ENCODE measurements at places on chromosomes 11 and 22.

- no peak for DNase-seq
Observed at GRCh38 chr11:37533830-37534229, 935.8 kb upstream of the RAG2 start.

DNA sequence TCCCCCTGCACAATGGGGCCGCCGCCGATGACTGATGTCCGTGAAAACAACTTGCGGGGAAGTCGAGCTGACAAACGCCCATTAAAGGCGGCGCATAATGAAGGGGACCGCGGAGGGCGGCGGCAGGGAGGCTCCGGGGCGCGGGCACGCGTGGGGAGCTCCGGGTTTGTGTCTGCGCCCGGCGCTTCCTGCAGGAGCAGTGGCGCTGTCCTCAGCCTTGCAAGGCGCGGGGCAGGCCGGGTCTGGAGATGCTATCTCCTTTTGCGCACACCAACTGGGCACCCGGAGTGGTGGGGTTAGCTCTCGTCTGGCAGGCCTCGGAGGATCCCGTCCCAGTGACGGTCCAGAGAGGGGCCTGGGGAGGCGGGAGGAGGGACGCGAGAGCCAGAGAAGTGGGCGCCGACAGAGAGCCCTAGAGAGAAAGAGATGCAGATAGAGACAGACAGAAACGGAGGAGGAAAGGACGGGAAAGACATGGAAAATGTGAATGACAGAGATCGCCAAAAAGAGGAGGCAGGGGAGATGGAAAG is 390 bp upstream of the FGF3 start:
- no peak for DNase-seq

DNA sequence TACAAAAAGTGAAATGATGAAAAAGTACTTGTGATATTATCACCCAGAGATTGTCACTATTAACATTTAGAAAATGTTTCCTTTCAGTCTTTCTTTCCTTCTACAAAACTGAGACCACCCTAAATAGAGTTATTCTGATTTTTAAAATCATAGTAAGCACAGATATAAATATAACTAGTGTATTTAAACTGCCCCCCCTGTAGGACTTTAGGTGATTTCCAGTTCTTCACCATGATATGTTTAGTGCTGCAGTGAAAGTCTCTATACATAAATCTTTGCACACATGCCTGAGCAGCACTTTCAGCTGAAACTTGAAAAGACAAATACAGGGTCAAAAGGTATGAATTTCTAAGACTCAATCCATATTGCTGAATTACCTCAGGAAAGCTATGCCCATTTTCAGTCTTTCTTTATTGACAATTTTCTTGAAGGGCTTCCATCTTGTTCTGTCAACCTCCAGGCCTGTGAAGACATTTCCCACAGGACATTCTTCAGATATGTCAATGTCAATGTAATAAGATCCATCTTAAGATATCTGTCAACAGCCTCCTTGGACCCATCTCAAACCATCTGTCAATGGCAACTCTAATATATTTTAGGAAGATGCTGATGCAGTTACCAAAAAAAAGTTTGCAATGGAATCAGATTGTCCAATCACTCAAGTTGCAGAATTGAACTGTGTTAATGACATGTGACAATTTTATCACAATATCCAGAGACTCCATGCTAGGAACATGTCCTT is 30.8 kb upstream of the LDLRAD3 start:
- DNase-seq = no peak

DNA sequence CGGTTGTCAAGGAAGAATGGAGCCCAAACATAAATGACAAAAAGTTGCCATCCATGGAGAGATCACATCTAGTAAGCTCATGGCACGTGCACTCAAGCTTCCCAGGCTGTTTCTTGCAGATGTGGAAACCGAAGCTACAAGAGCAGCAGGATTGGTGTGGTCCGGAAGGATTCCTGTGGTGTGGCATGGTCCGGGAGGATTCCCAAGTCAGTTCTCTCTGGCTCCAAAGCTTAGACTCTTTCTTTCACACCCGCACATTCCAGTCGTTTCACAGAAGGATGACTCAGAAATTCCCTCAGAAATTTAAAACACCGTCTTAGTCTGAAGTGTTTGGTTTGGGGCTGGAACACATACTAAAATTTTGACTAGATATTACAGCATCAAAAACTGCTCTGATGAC is 78.0 kb upstream of the DRD2 start:
- no peak for DNase-seq

DNA sequence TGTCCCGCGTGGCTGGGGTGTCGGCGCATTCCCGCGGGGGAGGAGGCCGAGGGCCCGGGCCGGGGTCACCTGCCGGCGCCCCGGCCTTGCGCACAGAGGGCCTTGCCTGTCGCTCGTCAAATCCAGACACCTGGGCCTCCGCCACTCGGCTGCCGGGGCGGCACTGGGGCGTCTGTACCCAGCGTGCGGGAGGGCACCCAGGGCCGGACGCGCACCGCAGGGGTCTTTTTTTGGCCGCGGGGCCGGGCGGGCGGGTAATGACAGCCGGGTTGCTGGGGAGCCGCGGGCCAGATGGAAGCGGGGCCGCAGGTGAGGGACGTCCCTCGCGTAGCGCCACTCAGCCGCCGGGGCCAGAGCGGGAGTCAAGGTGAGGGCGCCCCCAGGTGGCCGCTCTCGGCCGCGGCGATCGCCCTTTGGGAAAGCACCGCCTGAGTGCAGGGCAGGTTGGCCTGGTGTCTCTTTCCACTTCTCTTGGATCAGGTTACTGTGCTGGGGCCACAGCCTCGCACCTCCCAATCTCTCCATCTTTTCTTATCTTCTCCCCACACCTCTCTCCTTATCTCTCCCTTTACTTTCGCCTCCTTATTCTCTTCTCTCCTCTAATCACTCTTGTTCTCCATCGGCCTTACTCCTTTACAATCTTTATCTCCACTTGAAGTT is 3.5 kb downstream of the PHLDB1 start:
- peak; percentile 80 for DNase-seq

DNA sequence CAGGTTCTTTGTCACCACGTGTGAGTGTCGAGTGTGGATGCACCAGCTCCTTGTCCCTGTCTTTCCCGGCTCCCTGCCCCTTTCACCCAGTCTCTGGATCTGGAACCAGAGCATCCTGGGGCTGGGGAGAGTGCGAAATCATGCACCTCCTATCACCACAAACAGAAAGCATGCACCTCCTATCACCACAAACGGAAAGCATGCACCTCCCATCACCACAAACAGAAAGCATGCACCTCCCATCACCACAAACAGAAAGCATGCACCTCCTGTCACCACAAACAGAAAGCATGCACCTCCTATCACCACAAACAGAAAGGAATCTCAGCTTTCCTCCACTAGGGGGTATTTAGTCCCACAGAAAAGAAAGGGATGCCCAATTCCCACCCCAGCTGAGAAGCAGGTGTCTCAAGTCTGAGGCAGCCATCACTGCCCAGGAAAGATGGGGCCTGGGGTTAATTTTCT is 5.9 kb upstream of the GLB1L3 start:
- no peak for DNase-seq

- no peak for DNase-seq
Observed at GRCh38 chr11:108732395-108732794, 67.5 kb downstream of the DDX10 start.

DNA sequence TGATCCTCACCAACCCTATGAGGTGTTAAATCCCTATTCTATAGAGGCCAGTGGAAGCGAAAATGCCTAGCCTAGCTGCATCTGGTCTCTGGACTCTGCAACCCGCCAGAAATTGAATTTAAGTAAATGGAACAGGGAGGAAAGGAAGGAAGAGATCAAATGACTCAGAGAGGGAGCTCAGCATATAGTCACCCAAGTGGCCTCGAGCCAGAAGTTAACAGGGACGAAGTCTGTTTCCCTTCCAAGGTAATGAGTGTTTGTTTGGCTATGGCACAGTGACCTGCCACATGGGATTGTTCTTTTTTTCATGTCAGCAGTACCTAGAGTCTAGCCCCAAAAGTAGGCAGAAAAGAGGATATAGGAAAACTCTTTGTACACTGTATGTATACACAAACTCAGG is 66.3 kb downstream of the PAK1 start:
- DNase-seq = no peak

DNA sequence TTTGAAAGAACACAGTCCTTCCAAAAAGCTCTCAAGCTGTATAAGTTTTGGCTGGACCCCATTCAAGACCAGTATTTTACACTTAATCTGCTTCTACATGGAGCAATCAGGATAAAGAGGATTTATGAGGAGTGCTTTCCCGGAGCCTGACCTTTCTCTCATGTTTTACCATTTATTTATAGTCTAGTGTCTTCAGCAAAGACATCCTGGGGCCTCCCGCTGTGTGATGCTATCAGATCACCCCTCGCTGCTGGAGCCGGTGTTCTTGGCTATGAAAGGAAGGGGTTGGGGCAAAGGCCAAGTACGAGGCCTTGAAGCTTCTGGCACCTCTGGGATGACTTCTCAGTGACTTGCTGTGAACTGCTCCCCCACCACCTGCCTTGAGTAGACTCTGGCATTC is 189.6 kb downstream of the ADAMTS15 start:
- DNase-seq = no peak

DNA sequence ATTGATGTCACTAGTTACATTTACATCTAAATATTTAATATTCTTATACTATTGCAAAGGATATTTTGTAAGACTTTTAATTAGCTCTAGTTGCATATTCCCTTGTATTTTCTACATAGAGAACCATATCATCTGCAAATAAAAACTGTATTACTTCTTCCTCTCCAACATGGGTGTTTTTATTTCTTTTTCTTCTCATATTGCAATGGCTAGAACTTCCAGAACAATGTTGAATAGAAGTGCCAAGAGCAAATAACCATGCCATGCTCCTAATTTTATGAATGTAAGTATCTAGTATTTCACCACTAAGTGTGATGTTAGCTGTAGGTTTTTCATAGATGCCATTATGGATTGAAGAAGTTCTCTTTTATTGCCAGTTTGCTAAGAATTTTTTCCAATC is 321.8 kb upstream of the NCAM1 start:
- no peak for DNase-seq

DNA sequence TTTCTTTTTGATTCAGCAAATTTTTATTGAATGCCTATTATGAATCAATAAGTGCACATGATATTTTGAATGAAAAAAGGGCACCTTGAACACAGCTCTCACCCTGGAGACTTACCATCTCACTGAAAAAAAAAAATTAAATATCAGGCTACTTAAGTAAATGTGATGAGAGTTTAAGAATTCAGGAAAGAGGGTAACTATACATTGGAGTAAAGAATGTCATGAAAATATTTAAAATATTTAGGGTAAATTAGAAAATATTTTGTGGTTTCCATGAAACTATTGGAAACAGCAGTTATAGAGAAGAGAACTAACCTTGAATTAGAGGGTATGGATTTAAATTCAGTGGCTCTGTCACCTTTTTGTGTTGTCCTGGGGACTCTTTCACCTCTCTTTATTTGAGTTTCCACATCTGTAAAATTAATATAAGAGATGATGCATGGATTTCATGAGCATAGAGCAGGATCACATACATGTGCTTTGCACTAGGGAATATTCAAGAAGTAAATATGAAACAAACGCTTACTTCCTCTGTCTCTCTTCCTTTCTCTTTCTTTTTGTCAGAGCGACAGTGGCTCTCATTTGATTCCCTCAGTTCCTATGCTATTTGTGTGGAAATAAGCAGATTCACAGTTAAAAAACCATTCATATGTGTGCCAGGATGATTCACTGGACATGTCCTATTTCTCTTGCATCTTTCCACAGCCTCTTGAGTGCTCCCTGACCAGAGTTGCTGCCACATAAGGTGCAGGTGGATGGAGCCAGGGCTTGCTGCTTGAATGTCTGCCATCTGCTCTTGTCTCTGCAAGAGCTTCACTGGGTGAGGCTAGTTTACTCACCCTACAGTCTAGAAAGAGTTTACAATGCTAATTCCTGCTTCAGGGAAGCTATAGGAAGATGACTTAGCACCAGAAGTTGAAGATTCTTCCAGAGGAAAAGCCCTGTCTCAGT is 533.1 kb downstream of the ETS1 start:
- DNase-seq = no peak

DNA sequence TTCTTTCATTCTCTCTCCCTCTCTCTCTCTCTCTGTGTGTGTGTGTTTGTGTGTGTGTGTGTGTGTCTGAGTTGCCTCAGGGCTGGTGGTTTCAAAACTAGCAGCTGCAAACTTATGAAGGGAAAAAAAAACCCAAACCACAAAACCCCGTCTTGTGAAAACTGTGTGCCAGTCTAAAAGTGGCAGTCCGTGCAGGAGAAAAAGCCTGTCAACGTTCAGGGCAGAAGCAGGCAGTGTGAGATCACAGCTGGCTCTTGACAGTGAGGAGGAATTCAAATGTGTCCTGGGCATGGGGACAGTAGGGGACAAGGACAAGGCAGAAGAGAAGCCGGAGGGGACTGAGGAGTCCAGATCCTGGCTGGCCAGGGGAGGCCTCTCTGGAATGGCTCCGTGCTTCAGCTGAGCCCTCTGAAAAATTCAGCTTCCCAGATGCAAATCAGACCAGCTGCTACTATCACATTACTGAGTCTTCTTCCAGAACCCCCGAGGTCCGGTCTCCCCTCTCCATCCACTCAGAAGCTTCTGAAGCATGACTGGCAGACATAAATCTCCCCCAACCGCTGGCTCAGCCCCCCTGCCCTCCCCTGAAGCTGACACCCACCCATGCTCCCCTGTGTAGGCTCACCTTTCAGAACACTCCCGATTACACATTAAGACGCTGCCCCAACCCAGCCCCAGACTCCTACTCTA is 31.9 kb downstream of the FLI1 start:
- DNase-seq = peak; percentile 51

DNA sequence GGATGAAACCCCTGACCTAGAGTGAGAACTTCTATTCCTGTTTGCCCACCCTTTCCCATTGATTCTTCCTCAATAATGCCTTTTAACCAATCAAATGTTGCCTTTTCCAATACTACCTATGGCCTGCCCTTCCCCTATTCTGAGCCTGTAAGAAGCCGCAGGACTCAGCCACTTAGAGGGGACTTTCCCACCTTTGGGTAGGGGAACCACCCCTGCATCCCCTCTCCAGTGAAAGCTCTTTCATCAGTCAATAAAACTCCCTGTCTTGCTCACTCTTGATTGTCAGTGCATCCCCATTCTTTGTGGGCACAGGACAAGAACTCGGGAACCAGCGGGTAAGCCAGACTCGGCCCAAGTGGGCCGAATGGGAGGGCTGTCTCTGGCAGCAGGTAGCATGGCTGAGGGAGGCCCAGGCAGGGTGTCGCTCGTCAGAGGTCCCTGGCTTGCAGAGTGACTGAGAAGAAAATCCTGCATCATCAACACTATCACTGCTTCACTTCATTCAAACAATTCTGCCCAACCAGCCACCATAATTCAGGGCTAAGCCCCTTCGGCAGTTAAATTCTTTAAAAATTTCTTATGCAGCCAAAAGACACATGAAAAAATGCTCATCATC is 30.4 kb downstream of the LDHAL6A start:
- no peak for DNase-seq

DNA sequence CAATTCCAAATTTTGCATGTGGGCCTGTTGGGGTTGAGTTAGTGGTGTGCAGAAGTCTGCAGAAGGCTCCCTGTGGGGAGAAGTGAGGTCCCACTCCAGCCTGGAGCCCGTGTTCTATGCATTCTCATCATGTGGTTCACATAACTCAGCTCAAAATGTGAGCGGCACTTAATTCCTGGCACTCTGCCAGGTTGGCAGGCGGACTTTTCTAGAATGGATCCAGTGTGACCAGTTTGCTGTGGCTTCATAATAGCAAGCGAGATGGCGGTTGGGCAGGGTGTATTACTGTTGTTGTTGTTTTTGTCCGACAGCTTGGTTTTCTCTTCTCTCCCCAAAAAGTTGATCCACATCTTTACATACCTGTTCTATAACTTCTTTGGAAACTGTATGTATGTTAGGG is 146.8 kb upstream of the TTC12 start:
- DNase-seq = no peak

GRCh38 chr11:65979261-65979759 is 17.8 kb downstream of the SART1 start:
- DNase-seq = no peak
